ENCODE measurements at places on chromosomes 16 and 17.
A peak's percentile ranks its signal among the peaks of the same experiment; 100 is the strongest.

DNA sequence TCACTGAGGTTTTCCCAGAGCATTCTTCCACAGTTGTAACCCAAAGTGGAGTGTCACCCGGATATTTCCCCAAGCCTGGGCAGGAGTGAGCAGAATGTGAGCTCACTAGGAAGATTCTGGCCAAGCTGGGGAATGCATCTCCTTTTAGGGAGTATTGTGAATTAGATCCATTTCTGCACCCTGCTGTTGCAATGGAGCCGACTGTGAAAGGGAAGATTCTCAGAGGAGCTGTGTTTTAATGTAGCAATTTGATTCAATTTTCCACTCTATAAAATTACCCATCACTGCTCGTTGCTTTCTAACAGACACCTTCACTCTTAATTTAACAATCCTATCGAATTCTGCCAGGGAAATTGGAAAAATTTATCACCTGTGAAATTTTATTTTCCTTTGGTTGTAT is 70.8 kb downstream of the SNX11 start:
- DNase-seq: no peak

GRCh38 chr17:78886954-78887353 is 16.0 kb downstream of the CEP295NL start:
- no peak for DNase-seq

- DNase-seq: no peak
Measured at GRCh38 chr17:79388556-79389295, 222.1 kb downstream of the RBFOX3 start.

- no peak for DNase-seq
Measured at GRCh38 chr17:19978209-19978802, 678 bp upstream of the AKAP10 start.

- no peak for DNase-seq
Measured at GRCh38 chr17:38922538-38923297, 2.7 kb upstream of the LASP1NB start.

DNA sequence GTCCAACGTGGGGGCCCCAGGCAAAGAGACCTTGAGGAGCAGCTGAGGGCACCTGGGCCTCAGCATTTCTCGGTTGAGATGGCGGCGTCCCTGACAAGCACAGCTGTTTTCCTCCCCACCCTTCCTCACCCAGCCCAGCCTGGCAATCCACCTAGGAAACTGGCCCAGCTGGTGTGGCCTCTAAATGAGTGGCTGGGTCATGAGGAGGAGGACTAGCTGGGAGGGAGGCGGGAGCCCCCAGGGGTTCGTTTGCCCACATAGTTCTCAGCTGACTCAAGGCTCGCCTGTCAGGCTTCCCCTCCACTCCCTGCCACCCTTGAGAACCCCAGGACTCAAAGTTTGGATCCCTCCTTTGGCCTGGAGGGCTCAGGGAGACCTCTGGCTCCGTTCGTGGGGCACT is 5.9 kb downstream of the RNF222 start:
- DNase-seq: peak; percentile 39

- DNase-seq: no peak
Measured at GRCh38 chr16:48918520-48919258, 308.7 kb upstream of the N4BP1 start.

GRCh38 chr16:85665929-85666328 is 22.8 kb downstream of the GINS2 start:
- no peak for DNase-seq

GRCh38 chr16:52033992-52034391 is 513.0 kb downstream of the TOX3 start:
- no peak for DNase-seq

- no peak for DNase-seq
Measured at GRCh38 chr17:3039736-3040135, 23.7 kb downstream of the OR1D5 start.

DNA sequence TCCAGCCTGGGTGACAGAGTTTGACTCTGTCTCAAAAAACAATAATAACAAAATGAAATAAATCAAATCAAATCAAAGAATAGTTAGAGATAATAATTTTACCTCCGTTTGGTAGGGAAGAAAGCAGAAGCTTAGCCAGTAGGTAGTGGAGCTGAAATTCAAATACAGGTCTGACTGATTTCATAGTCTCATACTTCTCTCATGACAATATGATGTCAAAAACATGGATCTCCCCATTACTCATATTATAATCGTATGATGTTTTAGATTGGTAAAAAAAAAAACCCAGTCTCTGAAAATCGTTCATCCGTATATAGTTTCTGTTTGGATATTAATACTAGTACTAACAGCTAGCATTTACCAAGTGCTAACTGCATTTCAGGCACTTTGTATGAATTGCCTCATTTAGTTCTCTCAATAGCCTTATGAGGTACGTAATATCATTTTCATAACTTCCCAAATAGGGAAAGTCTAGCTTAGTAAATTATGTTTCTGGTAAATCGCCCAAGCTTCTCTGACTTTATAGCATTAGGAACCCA is 48.7 kb downstream of the CDH8 start:
- DNase-seq: no peak

DNA sequence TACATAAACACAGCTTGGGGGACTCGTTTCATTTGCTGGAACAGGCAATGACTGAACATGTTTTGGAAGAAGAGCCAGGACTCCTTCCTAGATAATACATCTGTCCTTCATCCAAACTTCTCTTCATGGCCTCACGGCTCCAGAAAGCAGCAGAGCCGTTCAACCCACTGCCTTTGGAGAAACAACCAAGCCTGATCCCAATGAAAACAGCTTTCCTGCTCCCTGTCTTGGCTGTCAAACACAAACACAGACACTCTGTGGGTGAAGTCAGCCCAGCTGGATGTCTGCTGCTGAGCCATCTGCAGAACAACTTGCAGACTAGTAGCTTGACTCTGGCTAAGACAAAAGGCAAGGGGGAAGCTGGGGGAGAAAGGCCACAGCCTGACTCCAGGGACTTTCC is 345.1 kb upstream of the PSMD7 start:
- DNase-seq: no peak

GRCh38 chr17:10177913-10178505 is 20.4 kb downstream of the GAS7 start:
- DNase-seq: peak; percentile 87

DNA sequence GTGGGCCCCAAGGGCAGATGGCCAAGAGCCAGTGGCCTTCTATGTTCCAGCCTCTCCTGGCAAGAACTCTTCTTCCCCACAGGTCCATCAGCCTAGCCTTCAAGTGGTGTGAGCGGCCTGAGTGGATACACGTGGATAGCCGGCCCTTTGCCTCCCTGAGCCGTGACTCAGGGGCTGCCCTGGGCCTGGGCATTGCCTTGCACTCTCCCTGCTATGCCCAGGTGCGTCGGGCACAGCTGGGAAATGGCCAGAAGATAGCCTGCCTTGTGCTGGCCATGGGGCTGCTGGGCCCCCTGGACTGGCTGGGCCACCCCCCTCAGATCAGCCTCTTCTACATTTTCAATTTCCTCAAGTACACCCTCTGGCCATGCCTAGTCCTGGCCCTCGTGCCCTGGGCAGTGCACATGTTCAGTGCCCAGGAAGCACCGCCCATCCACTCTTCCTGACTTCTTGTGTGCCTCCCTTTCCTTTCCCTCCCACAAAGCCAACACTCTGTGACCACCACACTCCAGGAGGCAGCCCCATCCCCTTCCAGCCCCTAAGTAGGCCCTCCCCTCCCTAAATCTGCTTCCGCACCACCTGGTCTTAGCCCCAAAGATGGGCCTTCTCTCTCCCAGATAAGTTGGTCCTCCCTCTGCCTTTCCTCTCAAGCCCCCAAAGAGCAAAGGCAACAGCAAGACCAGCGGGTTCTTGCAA is 5.2 kb downstream of the G6PC3 start:
- no peak for DNase-seq

GRCh38 chr17:47718634-47719405 is 14.2 kb upstream of the TBX21 start:
- DNase-seq: no peak

- no peak for DNase-seq
Measured at GRCh38 chr17:73112246-73112645, 19.8 kb upstream of the SLC39A11 start.

DNA sequence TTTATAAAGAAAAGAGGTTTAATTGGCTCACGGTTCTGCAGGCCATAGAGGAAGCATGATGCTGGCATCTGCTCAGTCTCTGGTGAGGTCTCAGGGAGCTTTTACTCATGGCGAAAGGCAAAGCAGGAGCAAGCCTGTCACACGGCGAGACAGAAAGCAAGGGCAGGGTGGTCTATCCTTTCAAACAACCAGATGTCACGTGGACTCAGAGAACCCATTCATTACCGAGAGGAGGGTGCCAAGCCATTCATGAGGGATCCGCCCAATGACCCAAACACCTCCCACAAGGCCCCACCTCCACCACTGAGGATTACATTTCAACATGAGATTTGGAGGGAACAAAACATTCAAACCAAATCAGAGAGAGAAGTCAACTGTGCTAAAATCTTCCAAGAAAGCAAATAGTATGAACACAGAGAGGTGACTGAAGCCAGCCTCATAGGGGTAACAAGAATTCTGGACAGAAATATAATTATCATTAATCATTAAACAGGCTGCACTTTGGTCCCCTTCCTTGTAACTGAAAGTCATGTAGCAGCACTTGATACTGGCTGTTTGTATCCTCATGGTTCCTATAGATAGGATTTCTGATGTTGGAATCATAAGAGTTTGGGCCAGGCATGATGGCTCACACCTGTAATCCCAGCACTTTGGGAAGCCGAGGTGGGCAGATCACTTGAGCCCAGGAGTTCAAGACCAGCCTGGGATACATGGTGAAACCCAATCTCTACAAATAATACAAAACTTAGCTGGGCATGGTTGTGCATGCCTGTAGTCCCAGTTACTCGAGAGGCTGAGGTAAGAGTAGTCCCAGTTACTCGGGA is 52.5 kb upstream of the B4GALNT2 start:
- DNase-seq: no peak

- no peak for DNase-seq
Measured at GRCh38 chr17:78759969-78760352, 22.1 kb downstream of the CYTH1 start.

GRCh38 chr17:47726796-47727703 is 6.0 kb upstream of the TBX21 start:
- DNase-seq: no peak

GRCh38 chr17:4806456-4806776 is 536 bp upstream of the PLD2 start:
- DNase-seq: no peak

GRCh38 chr17:45410144-45411091 is 22.3 kb downstream of the ARHGAP27 start:
- DNase-seq: no peak

- DNase-seq: peak; percentile 81
Measured at GRCh38 chr17:63531022-63531965, 8.1 kb downstream of the KCNH6 start.

GRCh38 chr16:48164907-48165715 is 9.3 kb upstream of the ABCC12 start:
- peak; percentile 63 for DNase-seq

DNA sequence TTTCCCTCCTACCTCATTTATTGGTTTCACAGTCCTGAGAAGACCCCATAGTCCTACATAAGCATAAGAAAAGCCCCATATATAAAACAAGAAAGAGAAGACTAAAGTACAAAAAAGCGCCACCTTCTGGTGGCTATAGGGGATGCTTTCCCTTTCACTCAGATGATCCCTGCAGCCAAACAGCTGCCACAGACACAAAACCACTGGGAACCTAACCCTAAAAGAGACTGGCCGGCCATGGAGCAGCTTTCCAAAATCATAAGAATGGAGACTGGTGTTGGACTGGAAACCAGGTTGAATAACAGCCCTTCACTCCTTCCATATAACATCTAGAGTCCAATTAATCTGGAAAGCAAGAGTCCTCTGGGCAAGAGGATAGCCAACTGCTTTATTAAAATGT is 11.4 kb downstream of the DYNC1LI2 start:
- DNase-seq: no peak

GRCh38 chr16:67884-68789 is 4.3 kb downstream of the RHBDF1 start:
- no peak for DNase-seq

DNA sequence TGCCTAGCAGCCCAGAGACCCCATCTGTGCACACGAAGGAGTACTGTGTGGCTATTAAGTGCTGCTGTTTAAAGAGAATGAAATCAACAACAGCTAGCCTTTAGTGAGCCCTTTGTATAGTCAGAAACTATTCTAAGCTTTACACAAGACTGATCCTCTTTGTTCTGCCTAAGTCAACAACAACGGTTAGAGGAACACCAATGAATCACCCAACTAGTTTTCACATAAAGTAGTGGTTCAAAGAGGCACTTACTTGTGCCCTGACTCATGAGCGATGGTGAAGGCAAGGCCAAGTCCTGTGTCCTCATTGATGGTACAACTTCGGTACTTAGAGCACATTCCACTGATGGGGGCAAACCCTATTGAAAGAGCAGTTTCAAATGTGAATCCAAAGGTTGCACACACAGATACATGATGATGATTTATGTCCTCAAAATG is 75.8 kb downstream of the ADAMTS18 start:
- DNase-seq: no peak

DNA sequence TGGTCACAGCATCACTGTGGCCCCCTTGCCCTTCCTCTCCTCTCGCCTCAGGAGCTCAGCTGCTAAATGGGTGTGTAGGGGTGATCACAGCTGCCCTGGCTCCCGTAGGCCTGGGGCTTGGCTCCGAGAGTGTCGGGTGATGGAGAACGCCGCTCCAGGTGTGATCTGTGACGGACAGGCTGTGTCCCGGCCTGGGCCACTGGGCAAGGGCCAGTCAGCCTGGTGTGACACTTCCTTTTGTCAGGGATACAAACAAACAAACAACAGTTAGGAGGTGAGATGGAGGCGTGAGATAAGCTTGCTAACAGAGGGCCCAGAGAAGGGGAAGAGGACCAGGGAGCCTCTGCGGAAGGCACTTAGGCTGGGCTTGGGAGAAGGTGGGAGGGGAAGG is 2.0 kb downstream of the ADGRG1 start:
- DNase-seq: no peak

DNA sequence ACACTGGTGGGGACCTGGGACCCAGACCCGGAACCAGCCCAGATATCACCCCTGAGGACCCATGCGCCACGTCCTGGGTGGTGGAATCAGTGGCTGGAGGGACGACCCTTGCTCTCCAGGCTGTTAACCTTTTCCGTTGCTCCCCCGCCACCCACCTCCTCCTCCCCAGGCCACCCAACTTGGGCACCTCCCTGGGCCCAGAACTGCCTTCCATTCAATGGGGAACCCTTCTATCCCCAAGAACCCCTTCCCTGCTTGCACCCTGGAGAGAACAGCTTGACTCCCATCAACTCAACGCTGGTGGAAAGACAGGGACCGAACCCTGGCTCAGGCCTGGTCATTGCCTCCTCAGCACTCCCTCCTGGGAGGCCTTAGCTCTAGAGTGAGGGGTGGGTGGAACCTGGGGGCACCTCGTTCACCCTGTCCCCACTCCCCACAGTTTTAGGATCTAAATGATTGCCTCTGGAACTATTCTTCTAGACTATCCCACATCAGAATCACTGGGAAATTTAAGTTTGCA is 5.7 kb upstream of the IL32 start:
- DNase-seq: no peak

DNA sequence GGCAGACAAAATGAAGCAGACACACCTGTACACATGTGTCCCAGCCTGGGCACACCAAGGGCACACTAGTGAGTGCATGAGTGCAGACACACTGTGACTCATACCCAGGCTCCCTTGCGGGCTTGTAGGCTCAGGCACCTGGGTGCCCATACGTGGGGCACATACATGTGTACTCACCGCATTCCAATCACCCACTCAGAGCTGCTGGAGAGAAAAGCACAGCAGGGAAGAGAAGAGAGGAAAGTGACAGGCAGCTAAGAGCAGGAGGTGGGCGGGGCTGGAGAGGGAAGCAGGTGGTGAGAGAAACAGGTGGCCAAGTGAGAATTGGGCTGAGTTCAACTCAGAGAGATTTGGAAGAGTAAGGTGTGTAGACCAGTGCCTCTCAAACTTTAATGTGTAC is 54.0 kb downstream of the TMEM132E start:
- no peak for DNase-seq

- DNase-seq: no peak
Measured at GRCh38 chr17:40610359-40610758, 37.3 kb downstream of the SMARCE1 start.

Data from T1000 (cell line).